ENCODE measurements at places on chromosomes 1 and 21.

GRCh38 chr1:224497714-224498573, 63.3 kb upstream of the WDR26 start:
- peak; percentile 54 for DNase-seq

- no peak for DNase-seq
Measured at GRCh38 chr1:182003953-182004586, 57.4 kb downstream of the ZNF648 start.

- no peak for DNase-seq
Measured at GRCh38 chr21:14585122-14585521, 39.0 kb upstream of the SAMSN1 start.

GRCh38 chr1:34057347-34058130, 107.5 kb downstream of the CSMD2 start:
- no peak for DNase-seq

GRCh38 chr1:234841710-234842231, 231.8 kb upstream of the IRF2BP2 start:
- no peak for DNase-seq

DNA sequence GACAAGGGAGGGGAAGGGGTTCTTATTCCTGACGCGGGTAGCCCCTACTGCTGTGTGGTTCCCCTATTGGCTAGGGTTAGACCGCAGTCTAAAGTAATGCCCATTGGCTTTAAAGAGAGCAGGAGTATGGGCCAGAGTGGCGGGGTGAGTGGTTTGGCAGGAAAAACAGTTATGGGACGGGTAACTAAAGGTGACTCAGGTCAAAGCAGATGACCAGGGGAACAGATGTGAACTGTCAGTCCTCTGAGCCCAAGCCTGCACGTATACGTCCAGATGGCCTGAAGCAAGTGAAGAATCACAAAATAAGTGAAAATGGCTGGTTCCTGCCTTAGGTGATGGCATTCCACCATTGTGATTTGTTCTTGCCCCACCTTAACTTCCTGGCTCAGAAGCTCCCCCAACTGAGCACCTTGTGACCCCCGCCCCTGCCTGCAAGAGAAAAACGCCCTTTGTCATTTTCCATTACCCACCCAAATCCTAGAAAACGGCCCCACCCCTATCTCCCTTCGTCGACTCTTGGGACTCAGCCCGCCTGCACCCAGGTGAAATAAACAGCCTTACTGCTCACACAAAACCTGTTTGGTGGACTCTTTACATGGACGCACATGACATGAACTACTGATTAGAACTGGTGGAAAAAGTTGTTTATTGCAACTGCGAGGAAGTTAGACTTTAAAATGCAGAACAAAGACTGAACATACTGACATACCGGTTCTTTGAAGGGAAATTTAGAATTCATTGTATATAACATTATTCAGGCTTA, 758 bp upstream of the ATAD3B start:
- DNase-seq, result no peak

DNA sequence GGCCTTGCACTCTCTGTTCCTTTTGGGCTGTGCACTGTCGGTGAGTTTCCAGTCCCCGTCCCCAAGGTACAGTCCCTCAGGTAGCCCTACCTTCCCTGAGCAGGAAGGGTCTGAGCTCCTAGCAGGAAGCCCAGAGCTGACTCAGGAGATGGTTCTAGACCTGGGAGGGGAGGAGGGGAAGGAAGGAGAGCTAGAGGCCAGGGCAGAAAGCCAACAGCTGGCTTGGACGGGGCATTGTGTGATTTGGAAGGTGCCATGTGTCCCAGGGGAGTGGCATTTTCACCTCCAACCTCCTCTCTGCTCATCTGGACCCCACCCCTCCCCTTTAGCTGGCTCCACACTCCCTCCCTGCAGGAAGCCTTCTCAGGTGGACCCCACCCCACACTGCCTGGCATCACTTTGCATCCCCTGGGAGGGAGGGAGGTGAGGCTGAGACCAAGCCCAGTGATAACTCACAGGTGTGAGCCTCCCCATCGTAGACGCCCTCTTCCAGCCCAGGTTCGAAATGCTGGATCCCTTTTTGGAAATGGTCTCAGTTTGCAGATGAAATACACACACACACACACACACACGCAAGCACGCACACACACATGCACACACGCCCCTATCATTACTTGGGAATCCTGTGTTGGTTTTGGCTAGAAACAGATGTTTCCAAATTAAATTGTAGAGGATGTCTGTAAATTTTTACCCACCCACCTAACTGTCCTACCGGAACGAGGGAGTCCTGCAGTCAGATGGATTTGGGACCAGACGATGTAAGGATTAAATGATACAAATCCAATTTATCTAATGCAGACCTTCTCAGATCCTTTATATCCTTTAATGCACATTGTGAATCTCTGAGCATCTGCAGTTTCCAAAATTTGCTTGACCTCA, 19.7 kb upstream of the IFNLR1 start:
- no peak for DNase-seq

- DNase-seq, result peak; percentile 23
Measured at GRCh38 chr1:160284220-160284781, 632 bp downstream of the PEX19 start.

- no peak for DNase-seq
Measured at GRCh38 chr1:216566641-216567205, 143.5 kb upstream of the USH2A start.

DNA sequence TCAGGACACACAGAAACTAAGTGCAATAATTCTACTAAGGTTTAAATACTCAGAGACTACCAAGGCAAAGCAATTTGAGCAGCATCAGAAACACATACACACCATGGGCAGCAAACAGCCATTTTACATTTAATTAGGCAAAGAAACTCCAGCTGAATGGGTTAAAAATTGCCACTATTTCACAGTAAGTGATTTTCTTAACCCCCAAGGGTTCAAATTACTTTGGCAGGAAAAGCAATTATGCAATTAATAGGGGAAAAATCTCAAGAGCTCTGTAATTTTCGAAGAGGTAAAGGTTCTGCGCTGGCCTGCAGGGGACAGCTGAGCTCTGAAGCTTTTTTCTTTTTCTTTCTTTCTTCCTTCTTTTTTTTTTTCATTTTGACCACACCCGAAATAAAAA, 206.2 kb upstream of the RRP15 start:
- no peak for DNase-seq

DNA sequence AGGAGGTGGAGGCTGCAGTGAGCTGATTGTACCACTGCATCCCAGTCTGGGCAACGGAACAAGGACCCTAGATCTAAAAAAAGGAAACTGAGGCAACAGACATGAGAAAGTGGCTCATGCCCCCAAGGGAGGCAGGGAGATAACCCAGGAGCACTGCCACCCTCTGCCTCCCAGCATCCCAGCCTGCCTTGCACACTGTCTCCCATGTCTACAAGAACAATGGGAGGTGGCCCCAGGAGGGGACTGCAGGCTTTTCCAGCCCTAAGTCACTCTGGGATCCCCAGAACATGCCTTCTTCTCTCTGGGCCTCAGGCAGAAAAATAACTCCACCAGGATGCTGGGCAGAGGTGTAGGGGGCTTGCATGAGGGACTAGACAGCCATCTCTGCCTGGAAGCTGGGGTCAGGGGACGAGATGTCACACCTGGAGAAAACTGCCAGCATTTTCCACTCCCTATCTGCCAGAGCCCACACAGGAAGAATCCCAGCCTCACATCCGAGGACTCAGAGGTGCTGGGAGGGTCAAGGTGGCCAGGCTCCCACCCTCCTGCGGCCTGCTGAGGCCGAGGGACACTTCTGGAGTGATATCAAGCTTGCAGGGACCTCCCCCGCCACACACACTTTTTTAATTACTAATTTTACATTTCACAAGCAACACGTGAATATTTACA, 21.4 kb downstream of the RUNX3 start:
- no peak for DNase-seq

DNA sequence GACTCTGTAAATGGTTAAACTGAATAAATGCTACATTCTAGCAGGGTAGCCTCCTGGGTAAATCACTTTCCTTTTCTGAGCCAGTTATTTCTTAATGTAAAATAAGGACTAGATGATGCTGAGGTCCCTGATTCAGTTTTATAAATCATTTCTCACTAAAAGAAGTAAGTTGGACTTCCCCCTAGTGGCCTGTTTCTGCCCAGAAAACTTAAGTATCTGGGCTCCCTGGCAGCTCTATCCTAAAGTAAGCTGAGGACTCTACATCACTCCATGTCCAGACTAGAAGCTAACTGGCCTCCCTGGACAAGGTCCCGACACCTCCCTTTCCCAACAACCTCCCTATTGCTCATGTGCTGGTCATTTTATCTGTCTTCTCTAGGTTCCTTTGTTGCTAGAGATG, 3.0 kb downstream of the GPN2 start:
- DNase-seq, result no peak

- no peak for DNase-seq
Measured at GRCh38 chr1:93907718-93908117, 1.5 kb downstream of the GCLM start.

- no peak for DNase-seq
Measured at GRCh38 chr1:171740356-171740863, 1.5 kb downstream of the VAMP4 start.

- no peak for DNase-seq
Measured at GRCh38 chr1:192805832-192806323, 3.0 kb upstream of the RGS2 start.

DNA sequence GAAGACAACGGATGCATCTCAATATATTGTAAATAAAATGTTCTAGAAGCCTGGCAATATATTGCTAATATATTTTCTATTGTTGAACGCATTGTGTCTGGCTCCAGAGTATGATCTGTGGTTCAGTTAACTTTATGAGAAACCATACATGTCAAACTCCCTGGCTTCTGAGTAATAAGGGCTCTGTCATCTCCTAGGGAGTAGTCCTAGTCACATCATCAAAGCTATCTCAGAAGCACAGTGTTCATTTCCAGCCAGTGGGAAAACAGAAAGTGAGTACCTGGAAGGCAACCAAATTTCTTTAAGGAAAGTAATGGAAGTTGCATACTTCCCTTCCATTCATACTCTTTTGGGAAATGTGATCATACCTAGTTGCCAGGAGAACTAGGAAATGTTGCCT, 27.0 kb upstream of the ST6GALNAC5 start:
- no peak for DNase-seq

DNA sequence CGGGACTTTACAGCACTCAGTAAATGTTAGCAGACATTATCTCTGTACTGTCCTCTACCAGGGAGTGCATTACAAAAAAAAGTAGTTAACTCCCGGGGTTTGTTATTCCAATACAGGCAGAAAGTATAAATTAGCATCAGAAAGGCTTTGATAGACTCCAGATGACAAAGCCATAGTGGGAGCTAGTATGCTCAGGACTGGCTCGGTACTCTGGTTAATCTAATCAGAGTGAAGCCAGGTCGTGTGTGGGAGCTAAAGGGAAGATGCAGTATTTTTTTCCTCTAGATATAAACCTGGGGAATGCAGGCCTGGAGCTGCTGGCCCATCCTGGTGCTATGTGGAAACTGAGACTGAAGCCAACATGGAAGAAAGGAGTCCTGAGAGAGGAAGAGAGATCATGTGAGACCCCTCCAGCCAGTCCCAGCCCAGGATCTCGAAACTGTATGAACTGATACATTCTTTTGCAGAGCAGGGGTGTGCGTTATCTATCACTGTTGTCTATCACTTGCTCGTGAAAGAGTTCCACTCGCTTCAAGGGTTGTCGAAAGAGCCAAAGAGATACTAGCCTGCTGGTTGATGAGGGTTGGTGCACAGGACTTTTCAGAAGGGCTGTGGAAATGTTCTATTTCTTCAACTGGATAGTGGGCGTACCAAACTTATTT, 125.8 kb downstream of the PLPP3 start:
- DNase-seq, result no peak

- no peak for DNase-seq
Measured at GRCh38 chr1:223765719-223766340, 53.5 kb downstream of the CAPN2 start.

GRCh38 chr21:46483300-46484295, 24.9 kb downstream of the DIP2A start:
- no peak for DNase-seq

GRCh38 chr1:106868828-106869227, 187.6 kb upstream of the PRMT6 start:
- no peak for DNase-seq
